ENCODE measurements at places on chromosomes 7 and 10.

DNA sequence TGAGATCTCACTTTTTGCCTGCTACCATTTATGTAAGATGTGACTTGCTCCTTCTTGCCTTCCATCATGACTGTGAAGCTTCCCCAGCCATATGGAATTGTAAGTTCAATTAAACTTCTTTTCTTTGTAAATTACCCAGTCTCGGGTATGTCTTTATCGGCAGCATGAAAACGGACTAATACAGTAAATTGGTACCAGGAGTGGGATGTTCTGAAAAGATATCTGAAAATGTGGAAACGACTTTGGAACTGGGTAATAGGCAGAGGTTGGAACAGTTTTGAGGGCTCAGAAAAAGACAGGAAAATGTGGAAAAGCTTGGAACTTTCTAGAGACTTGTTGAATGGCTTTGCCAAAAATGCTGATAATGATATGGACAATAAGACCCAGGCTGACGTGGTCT, 10.6 kb upstream of the GARIN1A start:
- no peak for DNase-seq

GRCh38 chr7:135169141-135169963, 1.2 kb downstream of the CYREN start:
- peak; percentile 59 for DNase-seq

GRCh38 chr7:157210682-157211081, 72.0 kb downstream of the UBE3C start:
- DNase-seq: no peak

- no peak for DNase-seq
Observed at GRCh38 chr10:61063034-61063433, 119.0 kb upstream of the RHOBTB1 start.

- no peak for DNase-seq
Observed at GRCh38 chr10:104479906-104480593, 126.4 kb downstream of the CFAP58 start.
